ENCODE measurements at places on chromosomes 16 and 17. TPM values are rescaled to one million over a fixed set of nuclear protein-coding genes. Genes with fewer than 3 reads are reported as not detected.

DNA sequence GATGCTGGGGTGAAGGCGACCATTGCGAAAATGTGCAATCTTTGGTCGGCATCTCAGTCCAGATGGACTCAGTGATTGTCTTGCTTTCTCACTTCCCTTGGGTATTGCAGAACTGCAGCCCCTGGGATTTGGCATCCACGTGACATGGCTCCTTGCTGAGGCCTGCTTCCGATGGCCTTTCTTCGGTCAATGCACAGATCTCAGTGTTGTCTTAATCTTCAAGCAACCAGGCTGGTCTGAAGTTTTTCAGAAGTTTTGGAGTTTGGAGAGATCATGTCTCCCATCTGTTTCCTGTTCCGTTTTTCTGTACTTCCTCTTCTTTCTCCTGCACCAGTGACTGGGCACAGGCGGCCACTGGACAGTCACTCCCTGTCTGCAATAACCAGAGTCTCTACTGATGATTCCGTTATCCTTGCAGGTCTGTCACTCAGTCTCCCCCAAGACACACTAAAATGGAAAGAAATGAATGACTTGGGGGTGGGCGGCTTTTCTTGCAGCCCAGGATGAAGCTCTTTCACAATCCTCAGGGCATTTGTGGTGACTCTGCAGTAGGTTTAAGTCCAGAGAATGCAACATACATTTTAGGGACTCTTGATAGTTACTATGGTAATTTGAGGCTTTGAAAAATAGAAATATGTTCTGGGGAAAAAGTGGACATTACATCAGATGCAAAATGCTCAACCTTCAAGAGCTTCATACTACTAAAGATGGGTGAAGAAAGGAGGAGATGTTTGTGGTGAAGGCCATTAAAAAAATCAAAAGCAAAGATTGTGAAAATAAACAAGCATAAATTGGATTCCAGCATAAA lies 106.3 kb upstream of the ZFHX3 start:
- DNase-seq = no peak

- no peak for DNase-seq
These were observed 31.1 kb downstream of the CRLF3 start for GRCh38 chr17:30793282-30793977.

IGFALS gene
- total RNA-seq = not detected

MEOX1 gene
- total RNA-seq = 0.18 TPM
